Activated T-cell treated with anti-CD3 and anti-CD28 coated beads, Interleukin-2, amount 50 U/mL, for 48 hours (primary cell): ENCODE measurements at places on chromosomes 6 and 20.

DNA sequence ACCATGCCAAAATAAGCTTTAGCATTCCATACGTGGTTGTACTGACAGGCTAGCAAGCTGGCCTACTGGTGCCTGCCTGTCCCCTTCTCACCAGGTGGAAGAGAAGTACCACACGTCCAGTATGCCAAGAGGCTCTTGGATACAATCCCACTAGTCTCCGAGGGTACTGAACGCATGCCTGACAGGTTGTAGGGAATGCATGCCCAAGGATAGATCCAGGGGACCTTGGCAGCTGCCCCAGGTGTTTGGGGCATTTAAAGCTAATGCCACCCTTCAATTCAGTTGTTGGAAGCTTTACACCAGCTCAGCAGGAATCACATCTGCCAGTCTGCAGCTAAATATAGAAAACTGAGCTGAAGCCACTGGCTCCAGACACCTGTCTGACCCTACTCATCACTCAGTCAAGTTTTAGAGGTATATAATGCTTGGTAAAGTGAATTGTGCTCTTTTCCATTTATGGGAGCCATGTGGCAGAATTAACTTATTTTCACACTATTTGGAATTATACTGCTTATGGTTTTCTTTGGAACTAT is 4.9 kb downstream of the TUBB2B start:
- no peak for DNase-seq

- DNase-seq, result no peak
Measured at GRCh38 chr20:44504402-44505307, 17.2 kb downstream of the SERINC3 start.

DNA sequence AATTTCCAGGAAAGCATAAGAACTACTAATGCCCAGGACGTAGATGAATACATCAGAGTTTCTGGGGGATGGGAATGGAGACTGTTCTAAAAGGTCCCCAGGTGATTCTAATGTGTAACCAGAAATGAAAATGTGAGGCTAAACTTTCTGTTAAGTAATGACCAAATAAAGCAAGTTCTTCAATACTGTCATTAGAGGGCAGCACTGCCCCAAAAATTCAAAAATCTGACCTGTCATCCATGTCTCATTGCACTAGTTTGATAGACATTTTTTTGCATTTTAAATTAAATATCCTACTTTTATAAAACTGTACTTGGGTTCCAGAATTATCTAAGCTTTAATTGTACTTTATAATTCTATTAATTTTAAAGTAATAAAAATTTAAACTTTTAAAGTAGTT is 94.9 kb downstream of the RFX6 start:
- DNase-seq, result no peak

- DNase-seq, result no peak
Measured at GRCh38 chr20:10474606-10475184, 39.6 kb downstream of the SLX4IP start.

DNA sequence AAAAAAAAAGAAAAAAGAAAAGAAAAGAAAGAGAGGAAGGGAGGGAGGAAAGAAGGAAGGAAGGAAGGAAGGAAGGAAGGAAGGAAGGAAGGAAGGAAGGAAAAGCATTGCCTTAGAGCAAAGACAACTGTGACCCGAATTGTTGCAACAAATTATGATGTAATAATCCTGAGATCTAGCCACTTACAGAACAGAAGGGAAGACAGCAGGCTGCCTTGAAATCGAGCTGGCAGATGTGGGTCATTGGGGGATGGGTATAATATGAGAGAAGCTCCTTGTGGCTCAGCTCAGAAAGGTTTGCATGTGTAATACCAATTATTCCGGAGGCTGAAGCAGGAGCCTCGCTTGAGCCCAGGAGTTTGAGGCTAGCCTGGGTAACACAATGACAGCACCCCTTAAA is 208.1 kb upstream of the PROKR2 start:
- DNase-seq, result no peak

- DNase-seq, result no peak
Measured at GRCh38 chr20:16498526-16499253, 74.6 kb downstream of the KIF16B start.

GRCh38 chr6:136088693-136089092 is 161.4 kb downstream of the MTFR2 start:
- DNase-seq, result no peak

DNA sequence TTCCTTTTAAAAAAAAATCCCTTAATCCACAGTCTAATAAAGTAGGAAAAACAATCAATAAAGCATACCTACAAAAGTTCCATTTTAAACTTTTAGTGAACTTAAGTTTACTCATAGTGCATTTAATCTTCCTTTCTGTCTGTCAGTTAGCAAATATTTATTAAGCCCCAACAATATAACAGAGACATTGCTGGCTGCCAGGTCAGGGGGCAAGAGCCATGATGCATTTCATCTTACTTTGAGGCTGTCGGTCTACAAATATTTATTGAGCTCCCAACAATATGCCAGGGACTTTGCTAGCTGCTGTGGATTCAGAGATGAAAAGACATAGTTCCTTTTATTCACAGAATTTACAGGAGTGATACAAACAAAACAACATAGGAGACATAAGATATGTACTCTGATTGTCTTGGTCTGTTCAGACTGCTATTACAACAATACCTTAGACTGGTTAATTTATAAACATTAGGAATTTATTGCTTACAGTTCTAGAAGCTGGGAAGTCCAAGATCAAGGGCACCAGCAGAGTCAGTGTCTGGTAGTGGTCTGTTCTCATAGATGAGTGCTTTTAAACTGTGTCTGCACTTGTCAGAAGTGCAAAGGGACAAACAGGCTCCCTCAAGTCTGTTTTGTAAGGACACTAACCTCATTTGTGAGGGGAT is 118.6 kb downstream of the PLCB1 start:
- DNase-seq, result no peak

DNA sequence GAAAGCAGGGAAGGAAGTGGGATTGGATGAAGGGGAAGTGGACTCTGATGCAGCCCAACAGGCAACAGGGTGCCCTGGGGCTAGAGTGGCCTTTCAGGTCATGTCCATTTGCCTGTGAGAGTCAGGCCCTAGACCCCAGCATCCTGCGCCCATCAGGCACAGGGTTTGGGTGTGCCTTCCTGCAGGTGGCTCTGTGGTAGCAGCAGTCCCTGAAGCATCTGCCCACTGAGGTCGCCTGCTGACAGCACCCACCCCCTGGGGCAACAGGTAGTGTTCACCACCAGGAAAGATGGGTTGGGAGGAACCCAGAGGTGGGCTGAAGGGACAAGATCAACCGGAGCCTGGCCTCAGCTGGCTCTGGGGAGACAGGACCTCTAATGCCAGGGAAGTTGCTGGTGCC is 3.6 kb downstream of the PACSIN1 start:
- DNase-seq, result no peak

DNA sequence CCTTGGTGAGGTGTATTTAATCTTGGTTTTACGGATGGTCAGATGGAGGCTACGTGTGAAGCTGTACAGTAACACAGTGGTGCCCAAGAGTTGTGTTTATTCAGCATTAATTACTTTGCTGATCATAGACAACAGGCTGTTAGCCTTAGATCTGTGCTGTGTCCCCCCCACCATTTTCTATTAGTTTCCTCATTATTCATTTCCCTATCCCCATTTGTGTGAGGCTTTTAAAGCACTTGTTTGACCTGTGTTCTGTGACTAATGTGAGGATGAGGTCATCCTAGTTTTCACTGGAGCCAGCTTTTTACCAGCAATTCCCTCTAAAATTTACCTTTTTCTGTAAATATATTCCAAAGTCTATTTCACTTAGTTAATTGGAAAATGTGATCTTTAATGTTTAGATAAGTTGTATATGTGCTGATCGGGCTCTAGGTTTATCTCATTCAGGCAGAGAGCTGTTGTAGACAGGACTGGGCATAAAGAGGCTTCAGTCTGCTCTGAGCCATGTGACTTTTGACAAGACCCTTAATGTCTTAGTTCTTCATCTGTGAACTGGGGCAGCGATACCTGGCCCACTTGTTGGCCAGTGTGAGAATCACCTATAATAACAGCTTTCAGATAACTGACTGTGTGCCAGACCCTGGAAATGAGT is 8.4 kb downstream of the MAPRE1 start:
- DNase-seq, result no peak

GRCh38 chr6:153625089-153625488 is 414.0 kb upstream of the OPRM1 start:
- no peak for DNase-seq

GRCh38 chr6:34242252-34243130 is 5.8 kb downstream of the HMGA1 start:
- DNase-seq, result no peak

- no peak for DNase-seq
Measured at GRCh38 chr6:111277819-111278218, 190.5 kb downstream of the SLC16A10 start.

- no peak for DNase-seq
Measured at GRCh38 chr6:129501740-129502660, 208.0 kb downstream of the ARHGAP18 start.

DNA sequence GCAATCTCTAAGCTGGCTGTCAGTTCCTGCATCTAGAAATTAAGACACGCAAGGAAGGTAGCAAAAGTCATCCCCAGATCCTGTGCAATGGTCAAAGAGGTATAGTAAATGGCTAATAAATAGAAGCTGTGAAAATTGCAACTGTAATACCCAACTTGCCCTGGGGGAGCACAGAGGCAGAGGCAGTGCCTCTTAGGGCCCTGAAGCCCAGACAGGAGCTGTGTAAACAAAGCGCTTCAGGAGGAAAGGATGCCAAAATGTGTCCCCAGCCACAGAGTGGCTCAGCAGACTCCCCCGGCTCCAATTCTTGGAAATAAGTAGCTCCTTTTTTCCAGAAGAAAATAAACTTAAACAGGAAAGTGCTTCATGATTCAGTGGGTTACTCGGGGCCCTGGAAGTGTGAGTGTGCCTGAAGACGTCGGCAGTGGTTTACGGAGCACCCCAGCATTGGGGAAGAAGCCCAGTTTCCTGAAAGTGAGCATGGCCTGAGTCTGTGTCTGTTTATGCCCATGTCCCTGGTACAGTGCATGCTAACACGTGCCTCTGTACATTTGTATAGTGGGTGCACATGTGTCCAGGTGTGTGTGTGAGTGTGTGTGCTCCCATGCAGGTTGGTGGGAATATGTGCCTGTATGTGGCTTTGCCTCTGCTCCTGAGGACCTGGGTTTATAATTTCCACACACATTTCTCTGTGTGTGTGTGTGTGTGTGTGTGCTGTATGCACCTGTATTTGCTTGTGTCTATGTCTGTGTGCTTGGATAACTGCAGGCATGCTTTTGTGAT is 246.7 kb downstream of the MAFB start:
- no peak for DNase-seq

GRCh38 chr6:113907102-113907815 is 50.1 kb downstream of the MARCKS start:
- DNase-seq, result no peak

- DNase-seq, result no peak
Measured at GRCh38 chr6:46410334-46410953, 80.8 kb downstream of the RCAN2 start.

GRCh38 chr6:13124131-13124530 is 204.2 kb downstream of the TBC1D7 start:
- DNase-seq, result no peak

- no peak for DNase-seq
Measured at GRCh38 chr20:52959125-52959524, 13.0 kb upstream of the TSHZ2 start.

- no peak for DNase-seq
Measured at GRCh38 chr20:47551222-47551621, 49.5 kb downstream of the NCOA3 start.

DNA sequence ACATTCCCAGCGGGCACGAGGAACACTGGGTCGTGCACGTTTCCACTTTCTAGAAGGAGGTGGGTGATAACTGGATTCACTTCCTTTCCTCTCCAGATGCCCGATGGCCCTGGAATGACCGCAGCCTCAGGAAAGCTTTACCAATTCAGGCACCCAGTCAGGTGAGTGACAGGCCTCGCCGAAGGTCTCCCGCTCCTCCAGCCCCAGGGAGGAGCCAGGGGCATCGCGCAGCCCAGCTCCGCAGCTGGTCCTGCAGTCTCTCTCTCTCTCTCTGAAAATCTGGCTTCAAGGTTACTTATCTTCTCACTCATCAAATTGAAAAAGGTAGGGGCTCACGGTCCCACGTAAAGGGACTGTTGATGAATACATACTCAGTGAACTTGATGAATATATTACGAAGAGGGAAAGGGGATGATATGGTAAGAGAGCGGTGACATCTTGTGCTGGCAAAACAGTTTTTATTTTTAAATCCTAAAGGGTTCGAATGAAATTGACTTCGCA is 891 bp downstream of the RIPPLY2 start:
- DNase-seq, result no peak

- no peak for DNase-seq
Measured at GRCh38 chr6:51450248-51450957, 631.7 kb downstream of the TFAP2B start.

DNA sequence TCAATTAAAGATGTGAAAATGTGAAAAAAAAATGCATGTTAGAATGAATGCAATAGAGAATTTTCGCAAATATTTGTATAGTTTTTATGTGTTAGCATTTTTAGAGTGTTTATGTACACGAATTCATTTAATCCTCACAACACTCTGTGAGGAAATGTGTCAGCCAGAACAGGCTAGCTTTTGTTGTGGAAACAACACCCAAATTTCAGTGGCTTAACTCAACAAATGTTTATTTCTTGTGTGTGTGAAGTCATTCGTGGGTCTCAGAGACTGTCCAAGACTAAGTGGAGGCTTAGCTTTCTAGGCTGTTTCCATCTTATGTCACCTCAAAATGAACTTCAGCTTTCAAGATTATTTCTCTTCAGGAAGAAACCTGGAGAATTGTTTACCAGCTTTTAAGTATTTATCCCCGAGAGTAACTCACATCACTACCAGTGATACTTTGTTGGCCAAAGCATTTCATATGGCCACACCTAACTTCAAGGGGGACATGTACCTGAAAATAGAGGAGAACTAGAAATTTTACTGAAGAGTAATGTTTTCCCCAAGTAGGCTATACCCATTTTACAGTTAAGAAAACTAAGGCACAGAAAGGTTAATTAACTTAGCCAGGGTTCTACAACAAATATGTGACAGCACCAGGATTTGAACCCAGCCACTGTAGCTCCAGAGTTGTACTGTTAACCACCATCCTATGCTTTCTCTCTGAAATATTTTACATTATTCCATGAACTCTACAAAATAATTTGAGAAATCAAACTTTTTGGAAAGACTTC is 306.1 kb downstream of the QKI start:
- DNase-seq, result no peak

DNA sequence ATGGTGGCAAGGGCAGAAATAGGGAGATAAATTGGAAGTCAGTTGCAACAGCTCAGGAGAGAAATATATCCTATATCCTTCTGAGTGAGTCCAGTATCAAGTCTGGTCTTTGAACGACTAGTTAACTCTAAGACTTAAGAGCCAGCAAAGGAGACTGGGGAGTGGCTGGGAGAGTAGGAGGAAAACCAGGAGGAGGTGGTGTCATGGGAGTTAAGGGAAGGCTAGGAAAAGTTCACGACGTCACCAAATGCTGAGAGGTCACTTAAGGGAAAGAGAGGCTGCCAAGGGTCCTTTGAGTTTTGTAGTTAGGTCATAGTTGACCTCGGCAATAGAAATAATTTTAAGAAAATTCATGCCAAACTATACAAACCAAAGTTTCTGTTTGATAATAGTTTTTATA is 25.1 kb downstream of the ACOT13 start:
- no peak for DNase-seq

DNA sequence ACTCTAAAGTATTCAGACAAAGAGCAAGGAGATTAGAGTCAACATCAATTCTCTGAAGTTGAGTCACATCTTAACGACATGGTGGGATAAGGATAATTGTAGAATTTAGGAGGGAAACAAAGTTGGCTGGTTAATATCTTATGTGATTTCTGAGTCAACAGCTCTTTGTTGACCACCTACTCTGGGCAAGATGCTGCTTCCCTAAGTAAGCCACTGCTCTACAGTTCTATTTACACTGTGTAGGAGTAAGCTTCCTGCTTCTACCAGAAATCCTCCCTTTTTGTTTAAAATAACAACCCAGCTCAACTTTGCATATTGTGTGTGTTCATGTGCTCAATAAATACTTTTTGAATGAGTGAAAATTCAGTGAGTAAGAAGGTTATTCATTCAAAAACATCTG is 3.1 kb downstream of the HS3ST5 start:
- DNase-seq, result no peak
